ENCODE measurements at places on chromosomes 6 and 20. TPM values are rescaled to one million over a fixed set of nuclear protein-coding genes. Genes with fewer than 3 reads are reported as not detected.

DNA sequence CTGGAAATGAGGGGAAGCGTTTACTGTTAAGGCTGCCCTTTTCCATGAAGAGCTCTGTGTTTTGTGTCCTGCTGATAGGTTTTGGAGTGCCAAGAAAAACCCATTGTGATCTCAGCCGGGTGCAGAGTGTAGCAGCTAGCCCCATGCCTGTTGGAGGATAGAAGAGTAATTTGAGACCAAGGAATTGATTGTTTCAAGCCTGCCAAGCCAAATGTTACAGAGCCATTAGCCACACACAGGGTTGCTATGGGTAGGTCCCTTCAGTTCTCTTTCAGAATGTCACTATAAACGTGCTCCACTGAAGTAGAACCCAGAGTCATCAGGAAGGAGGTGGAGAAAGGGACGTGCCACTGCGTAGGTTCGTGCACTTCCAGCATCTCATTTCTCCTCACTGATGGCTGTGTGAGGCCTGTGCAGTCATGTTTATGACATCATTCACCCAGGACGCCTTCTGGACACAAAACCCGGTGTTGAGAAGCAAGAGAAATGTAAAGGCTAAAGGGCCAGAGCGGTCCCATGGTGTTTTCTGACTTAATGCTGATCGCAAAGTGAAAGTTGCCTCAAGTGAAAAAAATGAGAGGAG, 6.6 kb downstream of the GMPR start:
- peak; percentile 10 for DNase-seq

DNA sequence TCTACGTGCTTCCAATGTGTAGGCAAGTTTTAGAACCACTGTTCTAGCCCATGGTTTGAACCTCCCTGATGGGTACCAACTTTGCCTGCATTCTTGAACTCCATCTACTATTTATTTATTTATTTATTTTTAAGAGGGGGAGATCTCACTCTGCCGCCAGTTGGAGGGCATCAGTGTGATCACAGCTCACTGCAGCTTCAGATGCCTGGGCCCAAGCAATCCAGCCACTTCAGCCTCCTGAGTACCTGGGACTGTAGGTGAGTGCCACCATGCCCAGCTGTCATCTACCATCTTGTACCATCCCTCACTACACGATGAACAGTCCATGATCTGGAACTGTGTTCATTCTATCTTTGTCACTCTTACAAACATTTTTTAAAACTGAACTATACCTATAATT, 28.2 kb downstream of the HLA-F start:
- no peak for DNase-seq

DNA sequence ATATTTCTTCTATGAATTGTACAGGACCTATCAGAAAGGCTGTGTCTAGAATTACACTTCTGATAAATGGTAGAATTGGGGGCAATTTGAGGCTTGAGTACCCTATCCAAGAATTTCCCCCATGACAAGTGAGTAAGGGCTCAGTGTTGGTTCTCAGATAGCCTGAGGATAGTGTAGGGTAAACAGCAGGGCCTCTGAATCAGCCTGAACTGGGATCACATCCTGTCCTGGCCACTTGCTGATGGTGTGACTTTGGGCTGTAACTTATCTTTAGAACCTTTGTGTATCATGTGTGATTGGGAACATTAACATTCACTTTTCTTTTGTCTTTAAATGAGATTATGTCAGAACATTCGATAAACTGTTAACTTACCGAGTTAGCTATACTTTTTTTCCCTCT, 151.0 kb downstream of the CLIC5 start:
- no peak for DNase-seq

C6orf15 gene
- total RNA-seq = 0.91 TPM

ZNF318 gene
- 1.3 TPM for total RNA-seq

PTCRA gene
- not detected for total RNA-seq

GCLC gene
- total RNA-seq = 7.0 TPM

DSP gene
- total RNA-seq = 0.10 TPM

PSMB9 gene
- 96.5 TPM for total RNA-seq

DNA sequence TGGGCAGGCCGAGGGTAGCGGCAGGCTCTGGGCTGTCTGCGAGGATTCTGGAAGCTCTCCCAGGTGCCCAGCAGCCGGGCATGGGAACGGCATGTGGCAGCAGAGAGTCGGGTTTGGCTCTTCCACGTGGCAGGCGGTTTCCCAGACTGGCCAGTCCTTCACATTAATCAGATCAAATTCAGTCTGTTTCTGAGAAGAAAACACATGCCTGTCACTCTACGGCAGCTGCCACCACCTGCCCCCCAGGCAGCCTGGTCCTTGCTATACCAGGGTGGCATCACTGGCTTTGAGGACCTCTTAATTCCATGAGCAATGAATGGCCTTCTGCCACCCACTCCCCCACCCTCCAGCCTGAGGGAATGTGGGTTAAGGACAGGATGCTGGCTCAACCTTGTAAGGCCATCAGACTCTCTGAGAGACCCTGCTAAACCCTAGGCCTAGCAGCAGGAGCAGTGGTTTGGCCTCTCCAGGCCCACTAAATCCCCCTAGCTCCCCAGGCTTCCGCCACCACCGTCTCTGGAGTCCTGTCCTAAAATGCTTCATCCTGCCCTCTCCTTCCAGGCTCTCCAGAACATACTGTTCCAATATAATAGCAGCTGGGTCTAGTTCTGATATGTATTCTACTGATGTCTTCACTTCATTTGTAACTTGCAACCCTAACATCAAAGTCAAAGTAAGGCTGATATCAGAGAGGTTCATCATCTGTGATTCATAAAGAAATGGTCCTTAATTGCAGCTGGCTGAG, 47.8 kb downstream of the PLCG1 start:
- DNase-seq = no peak

SPATA25 gene
- not detected for total RNA-seq

ENTPD6 gene
- 41.4 TPM for total RNA-seq

DNA sequence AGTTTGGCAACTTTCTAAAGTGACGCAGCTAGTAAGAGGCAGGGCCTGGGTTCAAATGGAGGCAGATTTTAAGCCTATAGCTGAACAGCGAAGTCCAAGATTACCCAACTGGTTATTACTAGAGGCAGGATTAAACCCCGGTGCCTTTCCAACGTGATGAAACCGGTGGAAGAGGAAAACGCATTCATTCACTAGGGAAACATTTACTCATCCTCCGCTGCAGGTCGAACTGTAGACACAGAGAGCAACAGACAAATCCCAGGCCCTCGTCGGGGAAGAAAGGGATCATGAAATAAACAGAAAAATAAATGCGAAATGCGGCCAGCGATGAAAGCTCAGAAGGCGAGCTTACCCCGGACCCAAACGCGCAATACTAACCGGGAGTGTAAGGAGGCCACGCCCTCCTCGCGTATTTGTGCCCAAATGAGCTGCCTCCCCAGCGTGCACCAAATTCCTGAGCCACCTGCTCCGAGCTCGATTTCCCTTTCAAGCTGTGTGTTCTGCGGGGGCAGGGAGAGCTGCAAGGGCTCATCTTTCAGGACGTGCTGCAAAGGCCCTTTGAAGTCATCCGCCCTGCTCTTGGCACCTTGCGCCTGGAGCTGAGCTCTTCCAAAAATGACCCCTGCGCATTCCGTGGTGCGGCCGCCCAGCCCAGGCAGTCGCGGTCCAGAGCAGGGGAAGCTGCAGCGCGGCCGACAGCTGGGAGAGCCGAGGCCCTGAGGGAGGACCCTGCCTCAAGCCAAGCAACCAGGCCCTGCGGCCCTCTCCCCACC, 46.9 kb downstream of the PDYN start:
- DNase-seq = no peak

PSORS1C1 gene
- not detected for total RNA-seq

DNA sequence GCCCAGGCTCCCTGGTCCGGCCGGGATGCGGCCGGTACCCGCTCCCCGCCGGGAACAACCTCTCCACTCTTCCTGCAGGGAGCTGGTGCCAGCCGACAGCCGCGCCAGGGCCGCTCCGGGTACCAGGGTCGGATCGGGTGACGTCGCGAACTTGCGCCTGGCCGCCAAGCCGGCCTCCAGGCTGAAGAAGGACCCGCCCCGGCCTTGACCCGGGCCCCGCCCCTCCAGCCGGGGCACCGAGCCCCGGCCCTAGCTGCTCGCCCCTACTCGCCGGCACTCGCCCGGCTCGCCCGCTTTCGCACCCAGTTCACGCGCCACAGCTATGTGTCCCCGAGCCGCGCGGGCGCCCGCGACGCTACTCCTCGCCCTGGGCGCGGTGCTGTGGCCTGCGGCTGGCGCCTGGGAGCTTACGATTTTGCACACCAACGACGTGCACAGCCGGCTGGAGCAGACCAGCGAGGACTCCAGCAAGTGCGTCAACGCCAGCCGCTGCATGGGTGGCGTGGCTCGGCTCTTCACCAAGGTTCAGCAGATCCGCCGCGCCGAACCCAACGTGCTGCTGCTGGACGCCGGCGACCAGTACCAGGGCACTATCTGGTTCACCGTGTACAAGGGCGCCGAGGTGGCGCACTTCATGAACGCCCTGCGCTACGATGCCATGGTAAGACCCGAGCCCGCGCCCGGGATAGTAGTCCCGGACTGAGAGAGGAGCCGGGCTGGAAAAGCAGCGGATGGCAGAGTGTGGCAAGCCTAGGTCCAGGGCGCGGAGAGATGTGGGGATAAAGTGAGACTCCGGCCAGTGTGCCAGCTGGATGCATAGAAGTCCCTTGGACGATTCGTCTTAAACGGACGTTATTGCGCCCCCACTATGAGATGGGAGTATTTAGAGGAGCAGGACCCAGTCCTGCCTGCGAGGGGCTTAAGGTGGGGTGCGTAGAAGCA, at the start of gene NT5E:
TSS of gene NT5E (plus strand) at position 266 of the 942 bp plus-strand sequence. CDS start at position 323, 57 bp downstream.
- DNase-seq = peak; percentile 93

DNA sequence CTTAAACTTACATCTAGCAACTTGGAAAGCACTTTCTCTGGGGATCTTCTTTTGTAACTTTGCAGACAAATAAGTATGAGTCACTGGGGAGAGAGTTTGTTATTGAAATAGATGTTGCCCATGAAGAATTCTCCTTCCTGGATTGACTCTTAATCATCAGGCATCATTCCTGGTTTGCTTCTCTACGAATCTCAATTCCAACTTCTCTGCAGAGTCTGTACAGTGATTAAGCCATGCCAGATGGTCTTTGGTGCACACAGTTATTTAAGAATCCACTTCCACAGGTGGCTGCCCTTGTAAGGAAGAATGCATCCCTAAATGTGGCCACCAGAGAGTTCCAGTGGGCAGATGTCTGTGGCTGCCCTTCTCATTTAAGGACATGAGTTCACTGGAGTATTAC, 25.7 kb downstream of the MYCT1 start:
- DNase-seq = no peak

DNA sequence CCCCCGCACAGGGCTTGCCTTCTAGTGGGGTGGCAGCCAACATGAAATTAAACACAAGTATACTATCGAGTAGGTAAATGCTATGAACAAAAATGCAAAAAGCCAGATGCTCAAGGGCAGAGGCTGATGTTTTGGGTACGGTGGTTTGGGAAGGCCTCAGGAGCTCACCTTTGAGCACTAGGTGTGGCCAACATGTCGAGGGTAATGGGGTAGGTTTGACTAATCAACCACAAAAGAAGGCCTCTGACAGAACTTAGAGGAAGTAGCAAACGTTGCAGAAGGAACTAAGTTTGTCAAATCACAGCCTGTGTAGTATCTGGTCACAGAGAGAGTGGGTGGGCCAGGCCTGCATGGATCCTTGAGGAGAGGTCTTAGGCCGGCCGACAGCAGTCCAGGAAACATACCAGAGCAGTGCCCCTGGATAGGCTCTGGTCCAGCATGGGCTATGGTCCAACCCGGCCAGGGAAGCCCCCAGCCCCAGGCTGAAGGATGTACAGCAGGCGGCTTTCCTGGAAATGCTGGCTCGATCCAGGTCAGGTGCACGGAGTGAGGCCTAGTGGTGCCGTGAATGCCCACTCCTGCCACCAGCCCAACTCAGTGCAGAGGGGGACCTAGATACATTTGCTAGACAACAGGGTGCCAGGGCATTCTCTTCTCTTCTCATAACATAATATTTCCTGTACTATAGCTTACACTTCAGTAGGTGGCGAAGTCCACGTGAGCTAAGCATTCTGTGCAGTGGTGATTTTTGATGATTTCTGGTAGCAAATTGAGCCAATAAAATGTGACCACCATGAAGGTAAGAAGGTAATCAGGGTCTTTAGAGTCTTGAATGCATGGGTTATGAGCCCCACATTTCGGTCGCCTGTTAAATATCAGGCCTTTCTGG, 56.3 kb upstream of the CD93 start:
- DNase-seq = no peak

All from MG63 (cell line).